ENCODE measurements at places on chromosomes 3 and 15.

DNA sequence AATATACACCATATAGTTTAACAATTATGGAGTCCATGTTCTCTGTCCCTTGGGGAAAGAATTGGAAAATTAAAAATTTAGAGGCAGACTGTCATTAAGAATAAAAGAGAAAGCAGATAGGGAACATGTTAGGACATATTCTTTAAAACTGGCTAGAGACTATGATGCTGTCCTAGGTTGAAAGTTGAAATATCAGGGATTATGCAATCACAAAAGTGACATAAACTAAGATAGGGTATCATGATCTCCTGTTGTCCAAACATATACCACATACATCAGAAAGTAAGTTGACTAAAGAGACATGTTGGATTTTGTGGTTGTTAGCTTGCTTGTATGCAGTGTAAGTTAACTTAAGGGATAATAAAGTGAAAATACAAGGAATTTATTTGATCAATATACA, 9.9 kb upstream of the EID1 start:
- DNase-seq, result no peak

DNA sequence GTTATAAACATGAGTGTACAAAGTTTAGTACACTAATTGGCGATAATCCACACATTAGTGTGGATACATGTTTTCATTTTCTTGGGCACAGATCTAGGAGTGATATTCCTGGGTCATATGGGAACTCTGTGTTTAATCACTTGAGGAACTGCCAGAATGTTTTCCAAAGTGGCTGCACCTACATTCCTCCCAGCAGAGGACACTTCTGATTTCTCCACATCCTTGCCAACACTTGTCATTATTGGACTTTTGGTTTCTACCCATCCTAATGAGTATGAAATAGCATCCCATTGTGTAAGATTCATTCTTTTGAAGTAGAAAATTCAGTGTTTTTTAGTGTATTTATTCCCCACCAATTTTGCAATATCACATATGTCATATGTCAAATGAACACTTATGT, 53.6 kb downstream of the CFAP92 start:
- DNase-seq, result no peak

- no peak for DNase-seq
Measured at GRCh38 chr3:124853446-124853845, 33.7 kb downstream of the ITGB5 start.

DNA sequence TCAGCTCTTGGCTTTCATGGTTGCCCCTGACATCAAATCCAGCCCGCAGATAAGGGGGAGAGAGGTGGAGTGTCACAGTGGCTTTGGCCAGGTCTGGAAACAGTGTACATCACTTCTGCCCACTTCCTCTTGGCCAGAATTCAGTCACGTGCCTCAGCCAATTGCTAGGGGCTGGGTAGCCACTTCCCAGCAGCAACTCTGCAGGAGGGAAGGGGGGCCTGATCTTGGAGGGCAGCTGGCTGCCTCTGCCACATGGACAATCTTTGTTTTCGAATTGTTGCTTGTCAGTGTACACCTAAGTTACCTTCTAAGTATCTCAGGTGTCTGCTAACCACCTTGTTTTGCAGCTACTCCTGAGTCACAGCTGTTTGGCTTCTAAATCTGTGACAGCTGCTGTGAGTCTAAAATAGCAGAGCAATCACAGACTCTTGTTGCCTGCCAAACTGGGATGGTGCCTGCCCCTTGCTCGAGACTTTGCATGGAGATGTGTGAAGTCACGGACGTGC, 41.0 kb upstream of the LIMD1 start:
- no peak for DNase-seq

GRCh38 chr3:51392355-51393133, 1.5 kb downstream of the RBM15B start:
- no peak for DNase-seq

DNA sequence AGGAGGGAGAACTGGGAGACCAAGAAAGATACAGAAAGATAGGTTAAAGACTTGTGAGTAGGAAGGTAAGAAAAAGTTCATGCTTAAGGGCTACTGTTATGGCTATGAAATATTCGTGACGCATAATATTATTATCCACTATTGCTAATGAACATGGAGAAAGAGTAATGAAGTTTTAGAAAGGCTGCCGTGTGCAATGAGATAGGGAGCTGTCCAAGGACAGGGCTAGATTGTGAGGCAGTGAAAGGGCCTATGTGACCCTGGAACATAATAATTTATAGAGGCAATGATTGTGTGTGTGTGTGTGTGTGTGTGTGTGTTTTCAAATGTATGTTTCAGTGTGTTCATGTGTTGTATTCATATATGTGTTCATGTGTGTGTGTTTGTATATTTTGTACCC, 27.7 kb downstream of the MBNL1 start:
- no peak for DNase-seq

- no peak for DNase-seq
Measured at GRCh38 chr3:153619268-153619667, 457.2 kb downstream of the RAP2B start.

DNA sequence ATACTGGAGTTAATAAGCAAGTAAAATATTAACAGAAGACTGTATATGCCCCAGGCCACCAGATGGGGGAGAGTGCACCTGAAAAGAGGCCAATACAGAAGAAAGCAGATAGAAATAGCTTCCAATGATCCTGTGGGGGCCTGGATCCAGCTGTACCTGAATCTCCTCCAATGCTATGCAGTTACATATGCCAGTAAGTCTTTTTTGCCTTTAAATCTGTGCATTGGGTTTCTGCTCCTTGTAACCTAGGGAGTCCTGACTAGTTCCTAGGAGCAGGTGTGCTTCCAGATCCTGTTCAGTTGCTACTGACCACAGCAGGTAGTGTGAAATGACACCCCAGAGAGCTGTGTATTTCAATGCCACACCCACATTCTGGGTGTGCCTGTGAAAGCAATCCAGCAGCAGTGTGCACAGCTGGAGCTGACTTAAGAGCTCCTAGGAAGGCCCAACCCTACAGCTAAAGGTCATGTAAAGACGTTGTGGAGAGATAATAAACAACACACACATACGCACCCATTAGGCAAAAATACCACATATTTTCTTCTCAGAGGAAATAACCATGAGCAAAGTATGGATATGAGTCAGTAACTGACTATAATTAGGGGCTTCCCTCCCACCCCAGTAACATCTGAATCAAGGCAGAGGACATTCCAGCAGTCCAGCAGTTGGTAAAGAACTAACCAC, 62.2 kb upstream of the AKAP13 start:
- DNase-seq, result peak; percentile 55

GRCh38 chr15:68561171-68561900, 17.5 kb upstream of the CORO2B start:
- DNase-seq, result no peak

DNA sequence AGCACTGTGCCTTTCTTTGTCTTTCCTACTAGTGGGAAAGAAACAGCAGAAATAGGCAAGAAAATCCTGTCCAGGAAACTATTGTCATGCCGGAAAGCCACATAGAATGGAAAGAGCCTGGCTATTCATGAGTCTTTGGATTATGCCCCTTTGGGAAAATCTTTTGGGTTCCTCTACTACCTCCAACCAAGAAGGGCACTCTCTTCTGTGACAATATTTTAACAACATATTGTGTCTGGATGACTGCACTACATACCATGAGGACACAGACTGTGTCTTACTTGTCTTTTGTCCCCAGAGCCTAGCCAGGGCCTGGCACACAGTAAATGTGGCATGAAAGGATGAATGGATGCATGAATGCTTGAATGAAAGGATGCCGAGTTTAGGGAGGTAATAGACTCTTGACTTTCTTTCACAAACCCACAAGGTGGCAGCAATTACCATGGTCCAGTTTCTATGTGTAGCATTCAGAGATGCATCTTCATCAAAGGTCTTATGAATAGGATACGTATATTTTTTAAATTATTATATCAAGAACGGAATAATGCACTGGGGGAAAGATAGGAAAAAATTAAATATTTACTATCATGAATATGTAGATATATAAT, 30.3 kb downstream of the ARL14 start:
- no peak for DNase-seq

DNA sequence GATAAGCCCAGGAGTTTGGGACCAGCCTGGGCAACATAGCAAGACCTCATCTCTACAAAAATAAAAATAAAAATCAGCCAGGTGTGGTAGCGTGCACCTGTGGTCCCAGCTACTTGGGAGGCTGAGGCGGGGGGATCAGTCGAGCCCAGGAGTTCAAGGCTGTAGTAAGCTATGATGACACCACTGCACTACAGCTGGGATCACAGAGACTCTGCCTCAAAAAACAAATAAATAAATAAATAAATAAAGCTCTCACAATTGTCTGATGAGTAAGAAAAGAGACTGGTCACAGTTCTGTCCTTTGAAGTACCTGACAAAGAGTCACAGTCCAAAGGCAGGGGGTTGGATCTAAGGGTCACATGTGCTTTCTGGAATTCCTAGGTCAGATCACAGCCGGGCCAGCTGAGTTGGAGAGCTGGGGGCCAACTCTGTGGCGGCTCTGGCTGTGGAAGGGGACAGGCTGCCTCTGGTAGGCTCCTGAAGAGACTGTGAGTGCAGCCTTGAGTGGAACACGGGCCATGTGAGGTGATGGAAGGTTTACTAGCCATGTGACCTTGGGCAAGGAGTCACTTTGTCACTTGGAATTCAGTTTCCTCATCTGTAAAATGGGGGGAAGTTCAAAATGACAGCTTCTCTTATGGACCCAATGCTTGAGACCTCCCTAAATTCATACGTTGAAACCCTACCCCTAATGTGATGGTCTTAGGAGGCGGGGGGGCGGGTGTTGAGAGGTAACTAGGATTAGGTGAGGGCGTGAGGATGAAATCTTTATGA, 47.2 kb downstream of the WHAMM start:
- DNase-seq, result no peak

DNA sequence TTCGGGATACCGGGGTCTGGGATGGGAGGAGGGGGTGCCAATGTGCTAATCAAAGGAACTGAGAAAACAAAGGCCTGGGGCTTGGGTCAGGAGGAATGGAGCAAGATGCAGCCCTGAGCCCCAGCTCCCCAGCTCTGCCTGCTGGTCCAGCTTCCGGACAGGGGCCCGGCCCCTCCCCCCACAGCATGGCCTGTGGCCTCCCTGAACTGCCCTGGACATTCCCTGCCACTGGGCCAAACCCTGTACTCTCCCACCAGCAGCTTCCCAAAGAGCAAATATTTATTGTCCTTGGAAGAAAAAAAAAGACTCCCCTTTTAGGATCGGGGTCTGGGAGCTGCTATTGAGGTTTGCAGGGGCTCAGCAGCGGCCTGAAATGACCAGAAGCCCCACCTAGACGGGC, 5.7 kb upstream of the MYL3 start:
- no peak for DNase-seq

- no peak for DNase-seq
Measured at GRCh38 chr3:48877671-48878070, 21.0 kb downstream of the SLC25A20 start.

- no peak for DNase-seq
Measured at GRCh38 chr3:66405701-66406091, 95.1 kb downstream of the LRIG1 start.

GRCh38 chr3:22886439-22887068, 316.6 kb upstream of the UBE2E2 start:
- DNase-seq, result no peak

DNA sequence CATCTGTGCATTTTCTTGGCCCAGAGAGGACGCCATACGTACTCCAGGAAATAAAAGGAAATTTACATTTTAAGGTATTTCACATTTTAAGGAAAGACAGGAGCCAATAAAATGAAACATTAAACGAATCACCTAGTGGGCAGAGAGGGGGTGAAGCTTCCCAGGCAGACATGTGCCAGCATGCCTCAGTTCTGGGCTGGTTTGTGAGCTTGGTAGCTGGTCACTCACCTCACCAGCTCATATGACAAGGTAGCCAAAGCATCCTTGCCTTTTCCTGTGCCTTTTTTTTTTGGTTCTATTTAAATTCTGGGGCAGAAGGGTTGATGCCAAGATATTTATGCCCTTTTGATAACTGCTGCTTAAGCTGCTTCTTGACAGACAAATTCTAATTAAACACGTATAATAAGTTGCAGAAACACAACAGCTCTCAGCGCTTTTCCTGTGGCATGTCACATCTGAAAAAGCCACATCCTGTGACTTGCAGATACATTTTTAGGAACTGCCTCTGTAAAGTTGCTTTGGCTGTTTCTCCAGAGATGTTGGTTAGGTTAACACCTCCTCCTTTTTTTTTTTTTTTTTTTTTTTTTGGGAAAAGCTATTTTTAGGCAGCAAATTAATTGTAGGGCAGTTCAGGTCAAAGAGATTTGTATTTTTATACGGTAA, 218.6 kb downstream of the PDCD6IP start:
- no peak for DNase-seq

GRCh38 chr3:86990012-86990733, 776 bp downstream of the VGLL3 start:
- no peak for DNase-seq
